NT2/D1 (cell line): ENCODE measurements at places on chromosomes 12 and 14.

GRCh38 chr14:62027958-62028357, 265.7 kb downstream of the SNAPC1 start:
- DNase-seq: no peak

DNA sequence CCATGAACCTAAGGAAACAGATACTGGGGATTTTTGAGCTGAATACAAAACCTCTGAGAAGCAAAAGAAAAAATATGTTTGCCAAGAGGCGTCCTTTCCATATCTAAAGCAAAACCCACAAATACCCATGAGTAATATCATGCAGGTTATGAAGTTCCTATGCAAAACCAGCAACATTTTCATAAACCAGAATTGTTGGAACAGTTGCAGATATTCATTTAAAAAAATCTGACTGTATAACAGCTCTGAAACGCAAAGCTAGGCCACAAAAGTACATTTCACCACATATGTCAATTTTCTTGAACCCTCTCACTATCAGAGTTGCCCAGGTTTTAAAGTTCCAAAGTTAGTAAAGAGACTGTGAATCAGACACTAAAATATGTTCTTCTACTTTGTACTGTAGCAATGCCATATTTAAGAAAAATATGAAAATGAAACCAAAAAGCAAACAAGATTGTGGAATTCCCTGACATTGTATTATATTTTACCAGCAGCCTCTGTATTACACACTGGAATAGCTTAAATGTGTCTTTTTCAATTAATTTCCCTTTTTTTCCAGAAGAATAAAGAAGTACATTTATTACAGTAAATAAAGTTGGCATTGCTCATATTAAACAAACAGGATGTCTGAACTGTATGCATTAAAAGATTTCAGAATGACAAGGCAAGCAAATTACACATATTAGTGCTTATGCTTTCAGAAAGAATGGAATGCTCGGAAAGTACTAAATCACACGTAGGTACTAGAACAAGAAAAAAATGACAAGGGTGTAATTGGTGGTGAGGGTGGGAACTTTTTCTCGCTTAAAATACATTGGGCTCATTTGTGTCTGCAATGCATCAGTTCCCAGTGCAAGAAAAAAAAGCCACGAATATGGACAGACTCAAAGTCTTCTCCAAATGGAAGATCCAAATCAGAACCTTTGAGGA, 33.6 kb upstream of the HIF1A start:
- no peak for DNase-seq

- no peak for DNase-seq
These were observed 635.4 kb upstream of the ATXN7L3B start for GRCh38 chr12:73902260-73902659.

- DNase-seq: no peak
These were observed 115.3 kb downstream of the SEC23A start for GRCh38 chr14:38987781-38988180.

DNA sequence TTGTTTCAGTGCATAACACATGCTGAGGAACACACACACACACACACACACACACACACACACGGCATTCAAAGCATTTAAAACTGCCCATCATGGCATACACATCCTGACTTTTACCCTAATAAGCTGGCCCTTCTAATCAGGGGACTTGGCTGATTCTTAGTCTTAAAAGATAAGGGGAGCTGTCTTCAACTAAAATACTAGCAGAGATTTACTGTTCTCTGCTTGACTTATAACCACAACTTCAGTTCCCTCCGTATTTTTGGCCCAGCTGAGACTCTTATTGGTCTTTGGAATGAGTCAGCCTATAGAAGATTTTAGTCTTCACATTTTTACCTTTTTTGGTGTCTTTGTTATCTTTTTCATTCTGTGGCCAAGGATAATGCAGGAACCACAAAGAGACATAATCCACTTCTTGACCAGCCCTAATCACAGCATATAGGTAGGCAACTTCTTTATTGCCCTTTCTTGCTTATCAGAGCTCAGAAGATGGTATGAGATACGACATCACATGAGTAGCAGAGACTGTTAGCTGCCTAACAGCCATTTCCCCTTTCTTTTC, 25.1 kb upstream of the SLC8A3 start:
- DNase-seq: no peak

GRCh38 chr12:112936264-112936663, 2.0 kb upstream of the OAS3 start:
- no peak for DNase-seq

DNA sequence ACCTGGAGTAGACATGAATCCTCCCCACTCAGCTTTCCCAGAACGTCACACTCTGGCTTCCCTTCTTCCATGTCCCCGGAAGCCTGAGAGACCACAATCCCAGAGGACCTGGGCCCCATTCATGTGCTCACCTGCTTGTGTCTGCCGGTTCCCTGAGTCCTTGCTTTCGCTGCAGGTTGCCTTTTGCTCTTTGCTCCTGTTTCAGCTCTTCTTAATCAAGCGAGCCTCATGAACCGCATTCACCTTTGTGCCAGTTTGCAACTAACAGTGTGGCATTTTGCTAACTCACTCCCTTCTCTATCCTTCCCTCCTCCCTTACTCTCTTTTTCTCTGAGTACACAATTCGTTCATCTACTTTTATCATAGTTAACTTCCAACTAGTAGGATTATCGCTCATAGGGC, 23.1 kb downstream of the ENTPD5 start:
- DNase-seq: no peak

DNA sequence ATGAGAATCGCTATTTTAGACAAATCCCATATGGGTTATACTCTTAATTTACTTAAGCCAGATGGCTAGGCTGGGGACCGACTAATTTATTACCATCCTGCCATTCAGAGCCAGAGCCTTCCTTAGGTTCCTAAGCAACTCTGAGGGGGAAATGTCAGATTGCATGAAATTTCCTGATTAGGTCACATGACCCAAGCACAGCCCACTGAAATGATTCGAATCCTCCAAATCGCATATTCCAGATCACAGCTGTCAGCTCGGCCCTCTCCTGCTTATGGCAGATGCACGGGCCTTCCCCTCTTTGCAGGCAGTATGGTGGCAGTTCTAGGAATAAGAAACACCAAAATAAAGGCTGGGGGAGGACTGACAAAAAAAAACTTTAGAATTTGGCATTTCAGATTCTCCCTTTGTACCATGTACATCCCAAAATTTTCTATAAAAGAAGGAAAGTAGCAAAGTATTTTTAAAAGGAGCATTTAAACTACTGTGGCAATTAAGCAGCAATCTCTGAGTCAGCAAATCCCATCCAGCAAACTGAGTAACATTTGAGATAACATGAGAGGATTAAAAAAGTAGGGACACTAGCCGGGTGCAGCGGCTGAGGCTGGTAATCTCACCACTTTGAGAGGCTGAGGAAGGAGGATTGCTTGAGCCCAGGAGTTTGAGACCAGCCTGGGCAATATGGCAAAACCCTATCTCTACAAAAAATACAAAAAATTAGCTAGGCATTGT, 30.5 kb upstream of the NUDT4 start:
- no peak for DNase-seq

DNA sequence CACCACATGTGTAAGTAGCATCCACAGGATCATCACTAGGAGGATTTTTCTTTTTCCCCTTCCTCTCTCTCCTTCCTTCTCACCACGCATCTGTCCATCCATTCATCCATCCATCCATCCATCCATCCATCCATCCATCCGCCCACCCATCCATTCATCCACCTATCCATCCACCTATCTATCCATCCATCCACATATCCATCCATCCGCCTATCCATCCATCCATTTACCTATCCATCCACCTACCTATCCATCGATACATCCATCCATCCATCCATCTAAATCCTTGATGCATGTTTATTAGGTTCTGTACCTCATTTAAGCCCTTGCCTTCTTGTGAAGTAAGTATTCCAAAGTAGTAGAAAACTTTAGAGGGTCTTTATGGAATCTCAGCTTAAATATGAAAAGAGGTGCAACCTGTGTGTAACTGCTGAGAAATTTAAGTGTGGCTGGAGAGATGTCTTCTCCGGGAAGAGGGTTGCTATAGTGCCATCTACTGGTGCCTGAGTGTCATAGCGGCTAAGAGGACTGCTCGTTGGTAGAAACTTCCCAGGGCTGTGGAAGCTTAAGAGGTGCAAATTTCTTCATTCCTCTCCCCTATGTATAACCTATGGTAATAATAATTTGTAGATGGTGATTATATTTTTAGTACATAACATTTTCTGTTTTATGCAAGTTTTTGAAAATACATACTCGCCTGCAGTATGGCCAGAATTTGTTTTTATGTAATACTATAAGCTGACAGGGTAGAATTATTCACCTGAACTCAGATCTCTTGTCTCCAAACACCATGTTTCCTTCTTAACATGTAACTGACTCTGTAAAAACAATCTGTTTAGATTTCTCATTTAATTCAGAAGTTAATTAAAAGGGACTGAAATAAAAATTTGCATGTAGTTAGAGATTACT, 46.0 kb downstream of the MYO1H start:
- peak; percentile 68 for DNase-seq

GRCh38 chr12:122646517-122647217, 56.5 kb downstream of the HCAR2 start:
- DNase-seq: no peak

- DNase-seq: no peak
These were observed 124.9 kb upstream of the ATXN7L3B start for GRCh38 chr12:74412606-74413230.

GRCh38 chr12:100499416-100499815, 25.8 kb downstream of the NR1H4 start:
- DNase-seq: no peak

GRCh38 chr14:69986336-69986735, 107.1 kb downstream of the SMOC1 start:
- DNase-seq: no peak

GRCh38 chr12:118290130-118290529, 82.6 kb downstream of the TAOK3 start:
- DNase-seq: no peak

GRCh38 chr14:59565087-59565486, 11.5 kb downstream of the CCDC175 start:
- DNase-seq: no peak

GRCh38 chr12:118981285-118982211, at the start of gene SRRM4:
TSS of gene SRRM4 (plus strand) at chr12:118981541. CDS start at chr12:118981883, 342 bp downstream.
- peak; percentile 92 for DNase-seq

DNA sequence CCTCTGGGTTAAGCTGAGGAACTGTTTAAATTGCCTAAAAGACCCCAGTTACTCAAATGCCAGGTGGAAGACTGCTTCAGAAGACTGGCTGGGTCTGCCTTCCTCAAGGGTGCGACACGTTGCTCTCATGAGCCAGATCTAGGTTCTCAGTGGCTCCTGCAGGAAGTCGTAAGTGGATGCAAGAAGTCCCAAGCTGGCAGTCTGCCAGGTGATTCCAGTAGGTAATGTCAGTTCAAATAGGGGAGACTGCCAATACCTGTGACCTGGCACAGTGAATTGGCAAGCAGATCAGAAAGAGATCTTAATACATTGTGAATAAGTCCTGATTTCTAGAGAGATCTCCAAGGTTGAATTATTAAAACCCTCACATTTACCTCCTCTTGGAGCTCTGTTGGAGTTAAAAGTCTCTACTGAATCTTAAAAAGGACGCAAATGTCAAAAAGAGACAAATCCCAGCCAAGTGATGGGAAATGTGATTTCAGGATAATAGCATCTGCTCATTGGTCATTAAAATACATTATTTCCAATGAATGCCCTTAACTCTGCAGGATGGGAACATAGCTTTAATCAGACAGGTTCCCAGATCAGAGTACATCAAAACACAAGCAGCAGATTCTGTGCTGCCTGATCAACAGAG, 98.8 kb upstream of the FRMD6 start:
- no peak for DNase-seq

DNA sequence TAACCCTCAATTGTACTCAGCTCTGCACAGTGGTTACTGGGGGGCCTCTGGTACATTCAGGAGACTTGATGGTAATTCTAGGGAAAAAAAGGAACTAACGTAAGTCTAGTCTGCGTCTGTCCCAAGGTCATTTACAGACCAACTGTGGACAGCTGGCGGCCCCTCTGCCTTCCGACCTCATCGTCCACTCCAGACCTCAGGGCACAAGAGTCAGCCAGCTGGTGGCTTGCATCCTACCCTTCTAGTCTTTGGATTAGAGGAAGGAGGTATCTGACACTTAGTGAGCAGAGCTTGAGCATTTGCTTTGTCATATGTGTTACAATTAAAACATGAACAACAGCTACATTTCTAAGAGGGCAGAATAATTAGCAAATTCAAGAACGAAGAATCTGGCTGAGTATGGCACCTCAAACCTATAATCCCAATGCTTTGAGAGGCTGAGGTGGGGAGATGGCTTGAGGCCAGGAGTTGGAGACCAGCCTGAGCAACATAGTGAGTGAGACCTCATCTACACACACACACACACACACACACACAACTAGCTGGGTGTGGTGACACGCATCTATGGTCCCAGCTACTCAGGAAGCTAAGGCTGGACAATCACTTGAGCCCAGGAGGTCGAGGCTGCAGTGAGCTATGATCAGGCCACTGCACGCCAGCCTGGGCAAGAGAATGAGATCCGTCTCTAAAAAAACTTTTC, 36.5 kb downstream of the SSH1 start:
- no peak for DNase-seq

GRCh38 chr14:75545907-75546306, 23.6 kb downstream of the BATF start:
- DNase-seq: no peak

DNA sequence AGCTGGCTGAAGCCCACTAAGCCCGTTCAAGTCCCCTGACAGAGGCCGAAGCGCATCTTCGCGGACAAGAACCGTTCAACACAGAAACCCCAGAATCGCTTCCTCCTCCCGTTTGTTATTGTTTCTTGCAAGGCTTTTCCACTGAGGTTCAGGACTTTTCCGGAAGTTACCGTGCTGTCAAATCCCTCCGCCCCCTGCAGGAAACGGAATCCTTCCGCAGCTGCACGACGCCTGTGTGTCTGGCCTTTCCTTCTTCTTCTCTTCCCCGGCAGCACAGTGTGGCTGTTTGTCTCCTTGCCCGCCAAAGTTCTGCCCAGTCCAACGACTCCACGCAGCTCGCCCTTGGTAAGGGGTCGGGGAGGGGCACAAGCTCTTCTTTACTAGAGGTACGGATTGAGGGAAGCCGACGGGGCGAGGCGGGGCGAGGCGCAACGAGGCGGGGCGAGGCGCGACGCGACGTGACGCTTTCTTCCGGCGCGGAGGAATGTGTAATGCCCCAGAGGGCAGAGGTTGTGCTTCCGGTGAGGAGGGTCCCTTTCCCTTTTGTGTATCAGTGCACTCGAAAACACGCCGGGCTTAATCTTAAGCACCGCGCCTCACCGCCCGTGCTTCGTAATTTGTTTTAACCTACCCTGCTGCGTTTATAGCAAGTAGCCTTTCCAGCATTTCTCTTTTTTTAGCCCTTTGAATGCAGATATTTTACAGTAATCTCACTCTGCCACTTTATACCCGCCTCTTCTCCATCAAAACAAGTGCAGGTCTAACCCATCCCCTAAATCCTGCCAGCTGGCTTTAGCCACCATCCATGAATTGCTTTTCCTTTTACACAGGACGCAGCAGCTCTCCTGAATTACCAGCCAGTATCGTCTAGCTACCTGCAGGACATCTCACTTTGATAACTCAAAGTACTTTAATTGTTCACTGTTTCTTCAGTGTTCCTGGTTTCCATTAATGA, at the start of gene KDM5A:
Gene KDM5A, minus strand, starts transcription at position 179 of the 955 bp plus-strand sequence. CDS start 229 bp downstream, outside the sequence.
- DNase-seq: peak; percentile 98

DNA sequence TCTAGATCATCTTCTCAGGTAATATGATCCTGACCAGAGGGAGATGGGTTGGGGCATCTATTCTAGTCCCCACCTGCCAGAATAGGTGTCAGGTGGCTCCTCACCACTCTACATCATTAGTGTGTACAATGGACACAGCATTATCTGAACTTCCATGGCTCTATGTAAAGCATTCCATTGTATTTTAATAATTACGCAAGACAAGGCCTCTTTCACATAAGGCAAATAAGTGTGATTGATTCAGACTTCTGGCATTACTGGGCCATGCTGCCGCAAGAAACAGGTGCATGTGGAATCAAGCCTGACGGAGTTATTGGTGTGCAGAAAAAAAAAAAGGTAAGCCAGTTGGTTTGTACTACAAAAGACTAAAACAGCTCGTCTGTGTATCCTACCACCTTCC, 3.1 kb upstream of the DDHD1 start:
- no peak for DNase-seq
